ENCODE measurements at places on chromosomes 16 and 17.

DNA sequence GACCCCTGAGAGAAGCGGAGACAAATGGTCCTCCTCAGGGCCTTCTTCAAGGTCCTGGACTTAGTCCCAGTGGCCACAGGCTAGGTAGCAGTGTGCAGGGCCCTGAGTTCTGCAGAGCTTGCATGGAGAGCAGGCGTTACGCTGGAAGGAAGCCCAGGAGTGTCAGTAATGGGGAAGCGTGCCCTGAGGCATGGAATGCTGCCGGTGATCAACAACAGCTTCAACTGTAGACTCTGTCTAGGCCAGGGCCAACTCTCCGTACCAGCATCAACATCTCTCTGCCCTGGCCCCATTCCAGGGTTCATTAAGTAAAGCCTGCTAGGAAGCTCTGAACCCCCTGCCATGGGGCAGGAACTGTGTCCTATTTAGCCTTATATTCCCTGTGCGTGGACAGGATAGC lies 568 bp upstream of the TNK1 start:
- DNase-seq = no peak

DNA sequence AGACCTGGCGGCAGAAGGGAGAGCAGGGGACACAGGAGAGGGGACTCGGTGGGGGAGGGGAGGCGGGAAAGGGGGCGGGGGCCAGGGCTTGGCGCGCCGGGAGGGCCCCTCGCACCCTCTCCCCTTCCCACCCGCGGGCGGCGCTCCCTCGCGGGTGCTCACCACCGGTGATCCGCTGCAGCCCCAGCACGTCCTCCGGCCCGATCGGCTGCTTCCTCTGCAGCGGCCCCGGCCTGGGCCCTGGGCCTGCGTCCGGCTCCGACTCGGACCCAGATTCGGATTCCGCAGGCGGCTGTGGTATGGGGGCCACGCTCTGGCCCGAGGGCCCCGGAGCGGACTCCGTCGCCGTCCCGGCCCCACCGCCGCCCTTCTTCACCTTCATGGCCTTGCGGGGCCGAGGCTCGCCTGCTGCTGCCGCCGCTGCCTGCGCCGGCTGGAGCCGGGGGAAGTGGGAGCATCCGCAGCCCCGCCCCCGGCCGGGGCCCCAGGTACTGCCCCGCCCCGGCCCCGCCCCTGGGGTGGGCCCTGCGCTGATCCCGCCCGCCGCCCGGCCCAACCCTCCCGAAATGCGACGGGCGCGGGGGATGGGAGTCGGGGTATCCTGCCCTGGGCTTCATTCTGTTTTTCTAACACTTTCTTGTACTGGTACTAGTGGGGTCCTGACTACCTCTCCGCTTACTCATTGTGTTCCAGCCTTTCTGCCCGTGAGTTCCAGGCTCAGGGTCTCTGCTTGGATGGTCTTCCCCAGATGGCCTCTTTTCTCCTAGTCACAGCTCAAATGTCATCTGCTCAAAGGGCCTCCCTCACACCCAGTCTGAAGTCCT lies at the start of gene UNC119:
UNC119 (minus strand) TSS at position 449 of the 824 bp plus-strand sequence; CDS start at position 382, 67 bp downstream.
- DNase-seq = peak; percentile 74

DNA sequence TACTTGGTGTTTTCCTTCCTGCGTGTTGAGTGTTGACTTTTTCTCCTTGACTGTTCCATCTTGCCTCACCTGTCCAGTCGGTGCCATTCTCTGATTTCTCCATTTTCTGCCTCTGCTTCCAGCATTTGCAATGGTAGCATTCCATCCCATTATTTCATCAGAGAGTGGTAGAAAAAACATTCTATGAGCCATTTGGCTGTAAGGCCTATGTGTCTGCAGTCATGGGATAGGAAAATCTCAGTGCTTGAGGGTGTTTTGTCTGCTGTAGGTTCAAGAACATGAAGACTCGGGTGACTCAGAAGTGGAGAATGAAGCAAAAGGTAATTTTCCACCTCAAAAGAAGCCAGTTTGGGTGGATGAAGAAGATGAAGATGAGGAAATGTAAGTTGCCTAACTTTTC lies 2.7 kb downstream of the UTP18 start:
- DNase-seq = no peak

- DNase-seq = no peak
Observed at GRCh38 chr17:18181358-18181757, 2.3 kb upstream of the ALKBH5 start.

GRCh38 chr17:78842881-78843565 lies 2.4 kb upstream of the USP36 start:
- DNase-seq = peak; percentile 64

GRCh38 chr16:12547608-12547922 lies 256.1 kb downstream of the CPPED1 start:
- no peak for DNase-seq

- no peak for DNase-seq
Observed at GRCh38 chr16:86026916-86027315, 128.0 kb downstream of the IRF8 start.

GRCh38 chr17:70037498-70037897 lies 37.5 kb upstream of the KCNJ16 start:
- no peak for DNase-seq

- no peak for DNase-seq
Observed at GRCh38 chr17:82114872-82115271, 16.8 kb upstream of the FASN start.

GRCh38 chr17:6524520-6524919 lies 31.8 kb downstream of the PITPNM3 start:
- no peak for DNase-seq

- DNase-seq = no peak
Observed at GRCh38 chr17:21318439-21318838, 33.9 kb downstream of the MAP2K3 start.

DNA sequence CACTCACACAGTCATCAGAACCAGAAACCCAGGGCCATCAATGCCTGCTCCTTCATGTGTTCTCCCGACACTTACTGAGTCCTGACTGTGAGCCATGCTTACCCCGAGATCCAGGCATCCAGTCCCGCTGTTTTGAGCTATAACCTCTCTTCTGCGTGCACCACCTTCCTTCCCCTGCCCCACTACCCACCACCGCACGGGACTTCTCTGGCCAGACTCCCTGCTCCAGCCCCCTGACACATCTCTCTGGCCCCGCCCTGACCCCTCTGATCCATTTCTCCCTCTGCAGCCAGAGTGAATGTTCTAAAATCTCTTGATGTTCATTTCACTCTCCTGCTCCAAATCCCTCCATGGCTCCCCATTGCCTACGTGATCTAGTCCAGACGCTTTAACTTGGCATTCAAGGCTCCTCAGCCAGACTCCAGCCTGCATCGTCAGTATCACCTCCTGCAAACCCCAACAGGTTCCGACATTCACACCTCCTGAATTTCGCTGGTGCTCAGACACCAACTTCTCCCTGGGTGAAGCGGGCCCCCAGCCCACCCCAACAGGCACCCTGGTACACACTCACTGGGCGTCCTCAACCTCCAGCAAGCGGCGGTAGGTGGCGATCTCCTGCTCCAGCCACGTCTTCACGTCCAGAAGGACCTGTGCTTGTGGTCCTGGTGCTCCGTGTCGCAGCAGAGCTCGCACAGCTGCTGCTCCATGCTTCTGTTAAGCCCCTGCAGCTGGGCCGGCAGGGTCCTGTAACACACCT lies 3.1 kb upstream of the KRT17 start:
- DNase-seq = no peak

DNA sequence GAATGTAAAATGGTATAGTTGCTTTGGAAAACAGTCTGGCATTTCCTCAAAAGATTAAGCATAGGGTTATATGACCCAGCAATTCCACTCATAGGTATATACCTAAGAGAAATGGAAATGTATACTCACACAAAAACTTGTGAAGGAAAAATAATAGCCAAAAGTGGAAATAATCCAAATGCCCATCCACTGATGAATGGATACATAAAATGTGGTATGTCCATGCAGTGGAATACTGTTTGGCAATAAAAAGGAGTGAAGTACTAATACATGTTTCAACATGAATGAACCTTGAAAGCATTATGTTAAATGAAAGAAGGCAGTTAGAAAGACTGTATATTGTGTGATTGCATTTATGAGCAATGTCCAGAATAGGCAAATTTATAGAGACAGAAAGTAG lies 25.1 kb downstream of the NUP93 start:
- DNase-seq = no peak

GRCh38 chr17:36722121-36722902 lies 120.9 kb downstream of the MRM1 start:
- DNase-seq = peak; percentile 72

DNA sequence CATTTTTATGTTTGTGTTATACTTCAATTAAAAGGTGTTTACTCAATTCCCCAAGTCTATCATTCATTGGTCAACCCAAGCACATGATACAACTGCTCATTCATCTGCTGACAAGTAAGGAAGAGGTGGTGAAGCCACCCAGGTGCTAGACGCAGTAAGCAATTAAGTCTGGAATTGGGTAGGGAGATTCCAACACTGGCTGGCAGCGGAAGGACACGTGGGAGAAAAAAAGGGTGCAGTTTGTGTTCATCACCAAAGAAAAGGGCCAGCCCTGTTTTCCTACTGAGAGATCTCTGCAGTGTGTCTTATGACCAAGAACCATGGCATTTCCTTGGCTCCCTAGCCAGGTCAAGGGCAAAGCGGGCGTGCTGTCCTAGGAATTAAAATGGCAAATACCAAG lies 11.8 kb upstream of the ZNF23 start:
- DNase-seq = no peak

DNA sequence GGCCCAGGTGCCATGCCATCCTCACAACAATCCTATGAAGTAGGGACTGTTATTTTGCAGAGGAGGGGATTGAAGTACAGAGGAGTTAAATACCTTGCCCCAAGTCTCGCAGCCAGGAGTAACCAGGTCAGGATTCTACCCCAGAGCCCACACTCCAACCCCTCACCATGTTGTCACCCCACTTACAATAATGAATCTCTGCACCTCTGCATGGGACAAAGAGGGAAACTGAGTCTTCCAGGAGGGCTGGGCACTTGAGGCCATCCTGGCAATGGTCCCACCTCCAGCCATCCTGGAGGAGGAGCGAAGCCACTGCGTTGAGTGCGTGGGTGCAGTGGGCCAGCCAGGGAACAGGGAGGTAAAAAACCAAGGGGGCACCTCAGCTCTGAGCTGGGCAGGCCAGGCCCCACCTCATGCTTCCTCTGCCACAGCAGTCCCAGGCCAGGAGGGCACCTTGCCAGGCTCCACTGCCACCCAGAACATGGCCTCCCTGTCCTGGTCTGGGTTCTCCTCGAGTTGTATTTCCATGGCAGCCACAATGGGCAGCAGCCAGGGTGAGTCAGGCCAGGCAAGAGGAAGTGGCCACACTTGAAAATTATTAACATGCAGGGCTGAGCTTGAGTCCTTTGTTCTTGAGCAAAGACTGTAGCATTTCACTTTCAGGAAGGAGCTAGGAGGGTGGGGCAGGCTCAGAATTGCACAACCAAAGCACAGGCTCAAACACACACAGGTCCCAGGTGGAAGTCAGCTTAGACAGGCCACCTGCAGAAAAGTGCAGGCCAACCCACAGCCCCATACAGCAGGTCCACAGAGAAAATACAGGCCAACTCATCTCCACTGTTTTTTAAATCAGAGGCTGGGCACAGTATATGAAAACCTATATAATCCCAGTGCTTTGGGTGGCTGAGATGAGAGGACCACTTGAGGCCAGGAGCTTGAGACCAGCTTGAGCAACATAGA lies 52.1 kb downstream of the CUEDC1 start:
- no peak for DNase-seq

Measured in activated CD4-positive, alpha-beta T cell treated with anti-CD3 and anti-CD28 coated beads, Interleukin-2, amount 50 U/mL, for 1 hour (primary cell).